ENCODE measurements at places on chromosomes 3 and 15. TPM values are rescaled to one million over a fixed set of nuclear protein-coding genes. Genes with fewer than 3 reads are reported as not detected.

The DOCK3 gene
- 1.7 TPM for total RNA-seq

The COLQ gene
- total RNA-seq = 1.7 TPM

The ROPN1B gene
- not detected for total RNA-seq

The ZNF280D gene
- 25.9 TPM for total RNA-seq

The SCN5A gene
- total RNA-seq = not detected

The TLR9 gene
- 0.17 TPM for total RNA-seq

The CHL1 gene
- not detected for total RNA-seq

The RARB gene
- total RNA-seq = not detected

The NRG4 gene
- not detected for total RNA-seq

The KIF15 gene
- 26.5 TPM for total RNA-seq

The MESP2 gene
- not detected for total RNA-seq

The TRA2B gene
- total RNA-seq = 311 TPM

The SMAD6 gene
- total RNA-seq = 0.40 TPM

The MRAS gene
- 0.07 TPM for total RNA-seq

DNA sequence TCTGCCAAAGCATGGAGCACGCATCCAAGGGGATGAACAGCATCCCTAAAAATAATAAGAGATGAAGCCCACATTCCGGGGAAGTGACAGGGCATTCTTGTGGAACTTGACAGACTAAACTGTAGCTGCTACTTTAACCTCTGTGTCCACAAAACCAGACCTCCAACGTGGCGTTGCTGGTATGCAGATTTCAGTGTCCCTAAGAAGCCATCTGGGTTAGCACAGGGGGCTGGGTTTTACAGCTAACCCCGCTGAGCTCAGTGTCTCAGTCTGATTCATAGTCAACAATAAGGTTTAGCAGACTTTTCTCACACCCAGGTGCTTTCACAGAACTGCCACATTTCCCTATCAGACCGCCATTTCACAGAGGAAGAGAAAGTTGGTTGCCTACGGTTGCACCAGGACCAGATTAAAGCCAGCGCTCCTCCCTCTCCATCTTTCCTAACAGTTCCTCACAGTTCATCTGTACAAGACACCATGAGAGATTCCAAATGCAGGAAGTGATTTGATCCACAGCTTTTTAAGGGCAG, 61.6 kb upstream of the CTDSPL start:
- no peak for DNase-seq

DNA sequence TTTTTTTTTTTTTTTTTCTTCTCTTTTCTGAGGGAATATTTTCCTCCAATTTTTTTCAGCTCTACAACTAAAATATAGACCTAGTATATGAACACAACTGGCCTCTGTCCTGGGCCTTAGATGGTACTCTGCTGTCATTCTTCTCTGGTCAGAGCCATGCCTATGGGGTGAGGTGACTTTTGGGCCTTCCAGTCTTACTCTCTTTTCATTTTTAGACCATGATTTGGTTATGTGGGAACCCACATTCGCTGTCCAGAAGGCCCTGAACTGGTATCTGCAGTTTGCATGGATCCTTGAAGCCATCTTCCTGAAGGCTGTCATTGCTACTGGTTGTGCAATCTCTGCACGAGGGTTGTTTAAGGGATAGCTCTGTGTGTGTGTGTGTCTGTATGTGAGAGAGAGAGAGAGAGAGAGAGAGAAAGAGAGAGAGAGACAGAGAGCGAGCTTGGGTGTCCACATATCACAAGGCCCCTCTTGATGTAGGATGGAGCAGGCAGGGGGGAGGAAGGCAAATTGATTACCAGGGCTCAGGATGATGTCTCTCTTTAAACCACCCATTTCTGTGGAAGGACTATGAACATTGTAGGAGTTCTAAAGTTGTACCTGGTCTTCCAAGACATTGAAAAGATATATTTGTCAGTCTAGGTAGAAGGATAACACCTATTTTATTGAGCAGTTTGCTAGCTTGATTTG, 6.9 kb downstream of the TGFBR2 start:
- peak; percentile 67 for DNase-seq

GRCh38 chr3:127464642-127465041, 125.9 kb downstream of the TPRA1 start:
- no peak for DNase-seq

GRCh38 chr3:125057186-125057850, 1.5 kb upstream of the HEG1 start:
- no peak for DNase-seq

DNA sequence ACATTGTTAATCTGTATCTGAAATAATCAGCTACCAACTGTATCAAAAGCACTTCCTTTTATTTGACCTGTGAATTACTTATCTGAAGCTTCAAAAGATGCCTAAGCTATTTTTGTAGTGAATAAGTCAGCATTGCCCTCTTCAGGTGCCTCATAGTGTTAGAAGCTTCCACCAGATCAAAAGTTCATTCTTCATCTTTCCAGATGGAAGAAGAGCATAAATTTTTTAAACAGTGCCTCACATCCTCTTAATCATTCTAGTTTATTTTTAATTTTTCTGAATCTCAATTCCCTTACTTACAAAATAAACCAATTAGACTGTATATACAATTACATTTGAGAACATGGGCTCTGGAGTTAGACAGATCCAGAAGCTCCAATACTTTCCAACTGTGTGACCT, 65.0 kb downstream of the MYO5A start:
- peak; percentile 51 for DNase-seq

- DNase-seq = peak; percentile 70
These were observed 65.7 kb upstream of the ALDH1L1 start for GRCh38 chr3:126245811-126246727.

DNA sequence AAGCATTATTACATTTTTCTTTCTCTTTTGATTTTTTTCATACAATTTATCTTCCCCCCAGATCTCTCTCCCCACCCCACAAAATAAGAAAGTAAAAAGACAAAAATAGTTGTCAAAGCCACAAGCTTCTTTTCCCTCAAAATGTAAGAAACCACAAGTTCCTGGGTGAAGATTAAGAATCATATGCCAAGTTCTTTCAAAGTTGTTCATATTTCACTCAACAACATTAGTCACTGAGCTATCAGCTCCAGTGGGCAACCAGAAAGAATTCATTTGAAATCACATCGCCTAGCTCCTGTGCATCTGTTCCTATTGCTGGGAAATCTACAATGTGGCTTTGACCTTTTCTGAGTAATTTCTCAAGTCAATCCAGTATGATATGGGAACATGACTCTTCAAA, 681.6 kb upstream of the ARPP21 start:
- no peak for DNase-seq

- no peak for DNase-seq
These were observed 67.7 kb upstream of the PLXND1 start for GRCh38 chr3:129673897-129674797.

DNA sequence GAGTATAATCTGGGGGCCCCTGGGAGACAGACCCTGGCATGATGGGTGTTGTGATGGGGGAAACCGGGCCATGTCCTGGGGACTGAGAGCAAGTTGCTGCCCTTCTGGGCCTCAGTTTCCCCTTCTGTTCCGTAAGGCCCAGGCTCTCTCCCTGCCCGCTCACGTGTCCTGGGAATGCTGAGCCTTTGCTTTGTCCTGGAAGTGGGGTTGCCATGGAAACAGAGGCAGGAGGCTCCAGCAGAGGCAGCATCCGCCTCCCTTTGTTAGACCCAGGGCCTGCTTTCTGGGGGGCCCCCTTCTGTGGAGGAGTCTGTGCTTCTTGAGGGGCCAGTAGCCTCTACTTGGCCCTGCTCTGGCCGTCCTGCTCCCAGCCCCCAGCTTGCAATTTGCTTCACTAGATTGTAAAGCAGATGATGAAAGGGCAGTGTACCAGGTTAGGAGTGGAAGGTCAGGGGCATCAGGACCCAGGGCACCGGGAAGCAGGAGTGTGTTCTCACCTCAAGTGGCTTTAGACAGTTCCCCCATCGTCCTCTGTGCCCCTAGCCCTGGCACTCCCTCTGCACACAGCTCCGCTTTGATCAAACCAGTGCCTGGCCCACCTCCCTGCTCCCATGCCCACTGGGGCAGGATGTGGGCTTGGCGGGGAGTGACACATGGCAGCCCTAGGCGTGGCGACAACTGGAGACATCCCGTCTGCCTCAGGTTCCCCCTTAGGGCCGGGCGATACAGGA, 105.6 kb downstream of the FBLN2 start:
- peak; percentile 63 for DNase-seq

DNA sequence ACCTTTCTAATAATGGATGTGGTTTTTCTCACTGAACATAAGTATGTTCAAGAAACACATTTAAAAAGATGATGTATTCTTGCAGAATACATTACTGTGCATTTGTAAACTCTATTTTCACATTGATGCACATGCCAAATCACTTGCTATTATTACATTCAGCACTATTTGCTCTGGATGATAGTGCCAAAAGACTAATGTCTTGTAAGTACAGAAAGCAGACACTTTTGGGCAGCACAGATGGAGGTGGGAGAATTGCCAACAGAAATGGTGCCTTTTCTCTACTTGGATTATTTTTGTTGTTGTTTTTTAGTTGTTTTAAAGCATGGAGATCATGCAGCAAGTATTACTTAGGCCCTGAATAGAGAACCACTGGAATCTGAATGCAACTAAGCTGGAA, 10.2 kb upstream of the FGF12 start:
- no peak for DNase-seq

GRCh38 chr3:10508235-10508618, 2.8 kb upstream of the ATP2B2 start:
- DNase-seq = no peak

DNA sequence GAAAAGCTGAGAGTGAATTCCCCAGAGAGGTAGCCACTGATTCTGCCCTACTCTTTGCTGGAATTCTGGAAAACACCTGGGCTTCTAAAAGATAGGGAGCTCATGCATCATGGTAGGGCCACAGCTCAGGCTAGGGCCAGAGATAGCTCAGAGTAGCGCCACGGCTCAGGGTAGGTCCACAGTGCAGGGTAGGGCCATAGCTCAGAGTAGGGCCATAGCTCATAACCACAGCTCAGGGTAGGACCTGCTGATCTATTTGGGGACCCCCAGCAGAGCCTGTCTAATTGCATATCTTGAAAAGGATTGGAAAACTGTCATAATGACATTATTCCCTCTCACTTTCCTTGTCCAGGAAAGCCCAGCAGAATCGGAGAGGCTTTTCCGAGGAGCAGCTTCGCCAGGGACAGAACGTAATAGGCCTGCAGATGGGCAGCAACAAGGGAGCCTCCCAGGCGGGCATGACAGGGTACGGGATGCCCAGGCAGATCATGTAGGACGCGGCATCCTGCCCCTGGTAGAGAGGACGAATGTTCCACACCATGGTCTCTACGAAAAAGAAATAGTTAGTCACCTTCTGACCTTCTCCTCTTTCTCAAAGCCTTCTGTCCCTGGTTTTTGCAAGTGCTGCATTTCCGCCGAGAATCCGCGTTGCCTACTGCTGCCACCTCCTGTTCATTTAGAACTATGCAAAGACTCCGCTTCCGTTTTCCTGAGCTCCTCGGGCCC, 14.5 kb downstream of the TAGLN3 start:
- DNase-seq = peak; percentile 87

DNA sequence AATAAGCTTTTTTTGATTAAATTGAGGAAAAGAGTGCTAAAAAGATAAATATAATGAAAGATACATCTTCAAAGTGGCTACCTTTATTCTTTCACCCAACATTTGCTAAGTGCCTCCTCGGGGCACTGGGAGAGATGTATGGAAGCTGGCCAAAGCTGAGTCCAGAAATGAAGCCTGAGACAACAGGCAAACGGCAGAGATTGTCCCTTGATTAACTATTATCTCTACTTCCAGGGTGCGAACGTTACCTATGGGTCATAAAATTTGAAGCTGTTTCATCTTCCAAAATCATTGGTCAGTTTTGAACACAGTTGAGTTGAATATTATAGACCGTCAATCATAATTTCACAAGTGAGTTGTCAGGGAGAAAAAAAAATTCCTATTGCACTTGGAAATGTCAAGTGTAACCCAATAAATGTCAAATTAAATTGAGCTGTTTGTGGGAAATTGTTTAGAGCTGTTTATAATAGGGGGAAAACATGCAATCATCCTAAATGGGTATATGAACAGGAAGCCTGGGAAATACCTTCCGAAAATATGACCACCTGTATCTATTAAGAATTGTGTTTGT, 73.9 kb downstream of the SUCLG2 start:
- DNase-seq = no peak

- no peak for DNase-seq
These were observed 25.6 kb upstream of the TCF12 start for GRCh38 chr15:56892659-56893363.

GRCh38 chr3:170603770-170604510, 18.1 kb upstream of the SLC7A14 start:
- no peak for DNase-seq
